ENCODE measurements at places on chromosomes 1 and 21.

DNA sequence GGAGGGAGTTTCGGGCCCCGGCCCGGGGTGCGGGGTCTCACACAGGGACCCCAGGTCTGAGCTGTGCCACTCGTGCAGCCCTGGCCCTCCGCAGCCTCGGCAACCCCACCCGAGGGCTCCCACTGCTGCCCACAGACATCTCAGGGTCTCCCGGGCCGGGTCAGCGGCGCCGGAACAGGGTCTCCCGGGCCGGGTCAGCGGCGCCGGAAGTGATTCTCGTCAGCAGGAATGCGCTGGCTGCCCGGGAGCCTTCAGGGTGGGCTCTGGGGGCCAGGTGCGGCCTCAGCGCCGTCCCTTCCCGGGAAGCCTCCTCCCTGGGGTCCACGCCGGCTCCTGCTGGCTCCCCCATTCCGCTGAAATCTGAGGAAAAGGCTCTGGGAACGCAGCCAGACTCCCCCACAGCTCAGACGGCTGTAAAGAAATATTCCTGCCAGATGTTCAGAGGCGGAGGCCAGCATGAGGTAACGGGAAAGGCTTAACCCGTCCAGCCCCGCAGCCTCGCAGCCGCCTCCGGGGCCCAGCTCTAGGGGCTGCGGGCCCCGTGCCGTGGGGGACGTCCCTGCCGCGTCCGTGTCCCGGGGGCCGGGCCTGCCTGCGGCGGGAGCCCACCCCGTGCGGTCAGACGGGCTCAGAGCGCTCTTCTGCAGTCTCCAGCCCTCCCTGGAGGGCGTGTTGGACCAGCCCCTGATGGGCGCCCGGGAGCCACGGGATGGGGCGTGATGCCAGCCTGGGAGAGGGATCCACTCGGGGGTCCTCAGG, 8.7 kb upstream of the COL6A1 start:
- DNase-seq = no peak

GRCh38 chr1:7378346-7379130, 392.6 kb upstream of the VAMP3 start:
- DNase-seq = no peak

GRCh38 chr21:36113647-36114428, 21.0 kb upstream of the CBR3 start:
- DNase-seq = peak; percentile 17

GRCh38 chr1:179921472-179921871, 33.1 kb upstream of the CEP350 start:
- no peak for DNase-seq

DNA sequence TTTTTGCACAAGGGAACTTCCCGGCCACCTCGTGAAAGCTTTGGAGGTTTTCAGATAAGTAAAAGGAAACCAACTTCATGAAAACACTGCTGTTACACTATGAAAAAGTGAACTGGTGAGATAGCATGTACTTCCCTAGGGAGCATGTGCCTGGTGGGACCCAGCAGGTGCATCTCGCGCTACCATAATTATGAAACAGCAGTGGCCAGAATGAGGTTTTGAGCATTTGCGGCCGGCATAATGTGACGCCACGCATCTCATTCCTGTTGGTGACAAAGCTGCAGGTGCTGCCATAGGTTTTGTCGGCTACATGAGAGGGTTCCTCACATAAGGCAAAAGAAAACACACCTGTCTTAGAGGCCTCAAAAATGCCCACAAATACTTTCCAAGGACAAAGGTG, 1.7 kb downstream of the KRTAP10-3 start:
- DNase-seq = no peak

DNA sequence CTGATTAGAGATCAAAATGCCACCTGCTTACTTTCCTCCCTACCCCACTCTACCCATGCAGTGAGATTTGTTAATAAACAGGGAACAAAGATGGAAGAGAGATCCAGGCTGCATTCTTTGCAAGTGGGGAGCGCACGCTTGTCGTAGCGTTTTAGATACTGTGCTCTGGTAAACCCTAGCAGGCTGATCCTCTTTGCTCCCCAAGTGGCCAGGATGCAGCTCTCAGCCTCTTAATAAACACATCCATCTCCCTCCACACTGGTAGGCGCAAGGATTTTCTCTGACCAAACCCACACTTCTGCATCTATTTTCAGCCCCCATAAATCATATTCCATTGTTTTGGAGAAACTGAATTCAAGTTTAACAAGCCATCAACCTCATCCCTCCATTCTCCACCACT, 2.9 kb downstream of the PGBD5 start:
- DNase-seq = no peak

DNA sequence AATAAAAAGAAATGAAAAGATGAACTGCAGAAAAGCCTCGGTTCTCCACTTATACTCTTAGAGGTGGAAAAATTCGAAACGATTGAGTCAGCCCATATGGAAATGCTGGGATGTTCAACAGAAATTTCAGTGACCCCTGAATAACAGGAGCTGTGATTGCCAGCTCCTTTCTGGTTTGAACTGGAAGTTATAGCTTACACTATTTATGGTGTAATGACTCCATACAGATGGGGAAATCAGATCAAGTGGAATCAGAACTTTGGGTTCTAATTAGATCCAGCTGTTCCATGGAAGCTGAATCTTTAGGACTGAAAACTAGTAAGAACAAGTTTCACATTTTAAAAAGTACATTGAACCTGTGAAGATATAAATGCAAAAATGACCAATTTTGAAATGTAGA, 569.3 kb upstream of the ZRANB2 start:
- no peak for DNase-seq

DNA sequence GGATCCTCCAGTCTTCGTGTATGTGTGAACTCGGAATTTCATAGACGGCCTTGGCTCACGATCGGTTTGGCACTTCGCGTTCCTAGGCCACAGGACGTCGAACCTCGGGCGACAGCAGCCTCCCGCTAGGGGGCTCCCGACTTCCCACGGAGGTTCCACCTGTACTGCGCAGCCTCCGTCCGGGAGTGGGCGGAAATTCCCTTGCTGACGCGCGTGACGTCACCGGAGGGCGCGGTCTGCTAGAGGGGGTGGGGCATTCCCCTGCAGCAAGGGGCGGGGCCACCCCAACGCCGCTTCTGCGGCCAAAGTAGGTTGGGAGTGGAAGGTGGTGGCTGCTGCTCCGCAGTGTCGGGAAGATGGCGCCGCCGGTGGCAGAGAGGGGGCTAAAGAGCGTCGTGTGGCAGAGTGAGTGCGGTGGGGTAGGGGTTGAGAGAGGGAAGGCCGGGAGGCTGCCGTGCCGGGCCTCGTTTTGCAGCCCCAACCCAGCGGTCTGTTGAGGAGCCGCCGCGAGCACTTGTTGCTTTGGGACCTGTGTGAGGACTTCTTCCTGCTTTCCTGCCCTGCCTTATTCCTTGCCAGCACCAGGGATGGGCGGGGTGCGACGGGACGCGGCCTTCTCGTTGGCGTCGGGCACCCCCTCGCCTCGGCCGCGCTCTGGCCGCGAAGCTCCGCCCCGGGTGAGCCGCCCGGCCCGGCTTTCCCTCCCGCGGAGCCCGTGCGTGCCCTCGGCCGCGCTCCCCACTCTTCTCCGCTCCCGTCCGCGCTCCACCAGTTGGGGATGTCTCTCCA, at the start of gene STXBP3:
Gene STXBP3, plus strand, starts transcription at position 293 of the 789 bp plus-strand sequence. Its CDS starts 64 bp downstream, at position 357.
- DNase-seq = peak; percentile 99
